Glutamatergic neuron (in vitro differentiated cells): ENCODE measurements at places on chromosomes 16 and 17. TPM values are rescaled to one million over a fixed set of nuclear protein-coding genes. Genes with fewer than 3 reads are reported as not detected.

HOXB7 gene
- total RNA-seq: 0.64 TPM

SPPL2C gene
- not detected for total RNA-seq

KRTAP4-4 gene
- not detected for total RNA-seq

ATAD5 gene
- total RNA-seq: 6.4 TPM

CCDC200 gene
- not detected for total RNA-seq

SEBOX gene
- not detected for total RNA-seq

KRTAP2-2 gene
- not detected for total RNA-seq

PPL gene
- total RNA-seq: 4.7 TPM

KRT40 gene
- not detected for total RNA-seq

GNG13 gene
- total RNA-seq: not detected

CD19 gene
- 0.27 TPM for total RNA-seq

KLHL10 gene
- total RNA-seq: not detected

CNGB1 gene
- 0.91 TPM for total RNA-seq

GSG1L gene
- total RNA-seq: 0.91 TPM

PRSS21 gene
- total RNA-seq: not detected

GPT2 gene
- 70.7 TPM for total RNA-seq

OR1A1 gene
- not detected for total RNA-seq

SCRN2 gene
- 39.1 TPM for total RNA-seq

PDILT gene
- not detected for total RNA-seq

ST6GALNAC1 gene
- total RNA-seq: not detected

ZSCAN10 gene
- 0.74 TPM for total RNA-seq

HS3ST4 gene
- 1.1 TPM for total RNA-seq

MYH2 gene
- total RNA-seq: not detected

TNFRSF17 gene
- not detected for total RNA-seq

ITGAX gene
- total RNA-seq: not detected

EXOC7 gene
- 249 TPM for total RNA-seq

UTS2R gene
- total RNA-seq: 7.2 TPM

FSCN2 gene
- 6.1 TPM for total RNA-seq

HCRT gene
- total RNA-seq: not detected

CCL13 gene
- total RNA-seq: not detected

NR1D1 gene
- total RNA-seq: 1.3 TPM

DCUN1D3 gene
- total RNA-seq: 15.3 TPM

OR3A3 gene
- total RNA-seq: not detected

GINS2 gene
- 7.1 TPM for total RNA-seq

CCL7 gene
- total RNA-seq: not detected

STX1B gene
- total RNA-seq: 51.6 TPM

CHST4 gene
- not detected for total RNA-seq

ASGR1 gene
- 29.0 TPM for total RNA-seq

TBC1D3K gene
- total RNA-seq: not detected

PERCC1 gene
- total RNA-seq: not detected

KRTAP9-8 gene
- total RNA-seq: not detected

OR1D2 gene
- not detected for total RNA-seq

ITPRIPL2 gene
- total RNA-seq: 3.4 TPM

TEX14 gene
- total RNA-seq: 0.20 TPM

EMC8 gene
- 34.2 TPM for total RNA-seq

TMEM235 gene
- not detected for total RNA-seq

OR3A2 gene
- 2.6 TPM for total RNA-seq

STH gene
- 4.1 TPM for total RNA-seq

LRRC46 gene
- 1.3 TPM for total RNA-seq

CCL22 gene
- not detected for total RNA-seq

BCAS3 gene
- 44.8 TPM for total RNA-seq

PLLP gene
- total RNA-seq: not detected
